Left ventricle myocardium superior (tissue), 1 donor: ENCODE measurements at places on chromosomes 4 and X. TPM values are rescaled to one million over a fixed set of nuclear protein-coding genes. Genes with fewer than 3 reads are reported as not detected.
A peak's percentile ranks its signal among the peaks of the same experiment; 100 is the strongest.

Gene CT45A3
- total RNA-seq: not detected

Gene GRIA3
- total RNA-seq: 0.59 TPM

Gene PAGE1
- total RNA-seq: not detected

Gene ITIH6
- total RNA-seq: not detected

Gene P2RY8
- total RNA-seq: 2.6 TPM

DNA sequence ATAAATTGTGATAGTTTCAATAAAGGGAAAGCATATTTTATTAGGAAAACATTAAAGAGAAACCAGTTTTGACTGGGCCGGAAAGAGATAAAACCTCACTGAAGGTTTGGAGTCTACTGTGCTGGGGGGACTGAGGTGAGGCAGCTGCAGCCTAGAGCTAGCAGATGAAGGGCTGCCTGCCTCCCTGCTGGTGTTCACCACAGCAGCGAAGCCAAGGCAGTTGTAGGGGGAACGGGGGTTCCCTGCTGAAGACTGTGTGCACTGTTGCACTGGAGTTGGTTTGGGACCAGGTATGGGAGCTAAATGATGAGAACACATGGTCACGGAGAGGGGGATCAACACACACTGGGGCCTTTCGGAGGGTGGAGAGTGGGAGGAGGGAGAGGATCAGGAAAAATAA, 546.5 kb upstream of the SMIM31 start:
- DNase-seq: no peak

GRCh38 chr4:168550064-168550766, 53.4 kb downstream of the PALLD start:
- no peak for DNase-seq

DNA sequence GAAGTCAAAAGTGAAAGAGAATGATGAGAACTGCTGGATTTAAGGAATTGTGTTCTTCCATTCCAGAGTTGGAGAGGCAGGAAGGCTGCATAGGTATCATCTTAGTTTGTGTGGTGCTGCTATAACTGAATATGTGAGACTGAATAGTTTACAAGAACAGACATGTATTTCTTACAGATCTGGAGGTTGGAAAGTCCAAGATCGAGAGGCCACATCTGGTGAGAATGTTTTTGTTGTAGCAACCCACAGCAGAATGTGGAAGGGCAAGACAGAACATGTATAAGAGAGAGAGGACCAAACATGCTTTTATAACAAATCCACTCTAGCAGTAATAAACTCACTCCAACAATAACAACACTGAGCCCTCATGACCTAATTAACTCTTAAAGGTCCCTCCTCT, 408.6 kb downstream of the FAM47B start:
- no peak for DNase-seq

- no peak for DNase-seq
Measured at GRCh38 chr4:133464311-133464710, 315.2 kb downstream of the PCDH10 start.

DNA sequence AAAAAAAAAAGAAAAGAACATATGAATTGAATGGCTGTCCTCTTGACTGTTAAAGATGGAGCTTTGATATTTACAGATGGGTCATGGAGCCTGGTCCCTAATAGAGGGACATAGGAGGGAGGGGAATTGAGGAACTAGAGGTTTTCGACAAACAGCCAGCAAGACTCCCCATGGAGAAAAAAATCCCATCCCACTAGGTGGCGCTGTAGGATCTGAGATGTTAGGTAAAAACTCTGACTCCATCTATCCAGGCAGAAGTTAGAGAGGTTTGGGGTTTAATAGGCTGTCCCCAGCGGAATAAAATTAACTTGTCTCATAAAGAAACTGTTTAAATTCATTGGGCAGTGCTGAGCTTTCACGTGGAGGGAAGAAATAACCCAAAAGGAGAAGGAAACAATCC, 45.9 kb downstream of the HMGB2 start:
- no peak for DNase-seq

DNA sequence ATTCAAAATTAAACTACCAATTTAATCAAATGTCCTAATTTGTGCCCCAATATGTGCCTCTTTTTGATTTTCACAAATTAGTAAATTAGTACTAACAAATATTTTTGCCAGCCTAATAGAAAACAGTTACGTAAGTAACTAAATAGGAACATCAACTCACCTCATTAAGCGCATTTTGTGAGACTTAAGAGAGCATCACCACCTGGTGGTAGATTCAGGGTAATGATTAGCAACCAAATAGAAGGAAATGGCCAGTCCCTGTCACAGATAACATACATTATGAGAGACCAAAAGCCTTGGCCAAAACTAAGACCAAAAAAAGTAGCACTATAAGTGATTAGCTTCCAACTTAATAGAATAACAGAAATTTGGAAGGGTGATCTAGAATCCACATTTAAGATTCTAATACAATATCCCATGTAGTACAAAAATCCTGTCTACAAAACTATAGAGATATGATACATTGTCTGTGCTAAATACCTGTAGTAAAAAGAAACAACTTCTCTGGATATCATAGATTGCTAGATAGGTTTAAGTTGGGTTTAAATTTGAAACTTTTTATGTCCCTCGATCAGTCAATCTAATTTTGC, 46.7 kb downstream of the C4orf46 start:
- DNase-seq: no peak

DNA sequence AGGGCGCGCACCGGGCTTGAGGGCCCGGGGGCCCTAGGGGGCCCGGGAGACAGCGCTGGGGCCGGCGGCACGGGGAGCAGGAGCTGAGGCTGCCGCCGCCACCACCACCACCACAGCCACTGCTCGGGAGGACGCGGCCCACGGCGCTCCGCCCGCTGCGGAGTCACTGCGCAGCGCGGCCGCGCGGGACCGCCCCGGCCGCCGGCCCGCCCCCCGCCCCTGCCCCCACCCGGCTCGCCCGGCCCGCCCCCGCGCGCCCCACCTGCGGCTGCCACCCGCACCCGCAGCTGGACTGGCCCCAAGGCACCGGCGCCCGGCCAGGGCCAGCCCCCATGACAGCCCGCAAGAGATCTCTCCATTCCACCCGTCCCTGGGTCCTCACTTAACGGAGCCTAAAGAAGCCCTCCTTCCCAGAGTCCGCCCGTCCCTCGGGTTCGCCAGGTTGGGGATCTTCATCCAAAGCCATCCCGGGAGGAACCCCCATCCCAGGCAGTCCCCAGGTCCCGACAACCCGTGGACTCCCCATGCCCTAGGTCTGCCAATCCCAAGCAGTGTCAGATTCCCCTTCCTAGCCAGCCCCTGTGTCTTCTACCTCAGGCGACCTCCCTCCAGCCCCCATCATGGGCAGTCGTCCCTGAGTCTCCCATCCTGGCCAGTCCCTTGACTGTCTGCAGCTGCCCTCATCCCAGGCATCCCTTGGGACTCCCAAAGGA, 40.0 kb upstream of the IQSEC2 start:
- DNase-seq: peak; percentile 36

GRCh38 chr4:169015186-169015623, 5.2 kb upstream of the CBR4 start:
- DNase-seq: peak; percentile 47

GRCh38 chrX:54029529-54030143, 14.6 kb downstream of the PHF8 start:
- DNase-seq: peak; percentile 28

DNA sequence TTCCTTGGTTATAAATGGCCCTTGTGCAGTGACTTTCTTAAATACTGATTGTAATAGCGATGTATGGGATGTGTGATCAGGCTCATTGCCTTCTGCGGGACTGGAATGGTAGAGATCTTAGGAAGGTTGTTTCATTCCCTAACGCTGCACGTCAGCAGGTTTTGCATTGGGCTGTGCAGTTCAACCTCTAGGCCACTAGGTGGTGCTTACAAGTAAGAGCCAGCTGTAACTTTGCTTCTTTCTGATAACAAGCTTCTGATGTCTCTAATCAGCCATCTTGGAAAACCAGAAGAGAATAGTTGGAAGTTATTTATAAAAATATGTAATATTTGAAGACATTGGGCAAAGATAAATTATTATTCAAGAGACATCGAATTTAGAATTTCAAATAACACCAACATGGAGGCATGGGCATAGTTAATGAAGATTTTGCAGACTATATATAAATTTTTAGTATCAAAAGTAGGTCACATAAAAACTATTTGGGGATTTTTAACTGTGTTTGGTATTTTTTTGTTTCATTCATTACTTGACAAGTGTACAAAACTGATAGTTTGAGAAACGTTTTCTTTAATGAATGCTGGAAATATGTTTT, 339.7 kb upstream of the PCDH7 start:
- DNase-seq: no peak

DNA sequence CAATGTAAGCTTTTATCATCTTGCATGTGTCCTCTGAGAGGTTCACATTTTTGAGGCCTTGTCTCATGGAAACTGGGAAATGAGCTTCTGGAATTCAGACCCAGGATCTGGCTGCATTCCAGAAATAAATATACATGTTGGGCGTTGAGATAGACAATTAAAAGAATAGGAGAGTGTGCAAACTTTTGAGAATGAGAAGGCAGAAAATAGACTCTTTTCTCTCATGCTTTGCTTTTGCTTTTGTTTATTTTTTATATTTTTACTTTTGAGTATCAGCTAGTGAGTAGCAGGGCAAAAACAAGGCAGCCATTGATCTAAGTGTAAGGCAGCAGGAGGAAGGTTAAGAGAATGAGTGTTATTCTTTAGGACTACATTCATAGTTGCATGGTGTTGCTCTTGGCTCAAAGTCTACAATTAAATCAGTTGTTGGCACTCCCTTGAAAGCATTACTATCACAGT, 12.4 kb downstream of the SHROOM3 start:
- no peak for DNase-seq

GRCh38 chr4:189377569-189377968, 563.1 kb upstream of the FRG1 start:
- DNase-seq: no peak

DNA sequence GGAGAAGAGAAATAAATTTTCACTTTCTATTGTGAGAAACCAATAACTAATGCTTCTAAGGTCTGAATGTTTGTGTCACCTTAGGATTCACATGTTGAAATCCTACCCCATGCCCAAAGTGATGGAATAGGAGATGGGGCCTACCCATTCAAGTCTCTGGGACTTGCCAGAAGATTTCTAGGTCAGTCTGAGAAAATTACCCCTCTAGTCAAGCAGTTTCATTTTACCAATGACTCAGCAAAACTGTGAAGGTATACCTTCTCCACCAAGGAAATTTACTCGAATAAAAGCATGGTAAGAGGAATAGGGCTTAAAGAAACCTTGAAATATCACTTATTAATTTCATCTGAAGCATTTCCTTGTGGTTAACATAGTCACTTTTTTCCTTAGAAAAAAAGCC, 23.5 kb upstream of the PAPSS1 start:
- DNase-seq: no peak

GRCh38 chr4:185998791-185999190, 70.2 kb upstream of the TLR3 start:
- DNase-seq: no peak

DNA sequence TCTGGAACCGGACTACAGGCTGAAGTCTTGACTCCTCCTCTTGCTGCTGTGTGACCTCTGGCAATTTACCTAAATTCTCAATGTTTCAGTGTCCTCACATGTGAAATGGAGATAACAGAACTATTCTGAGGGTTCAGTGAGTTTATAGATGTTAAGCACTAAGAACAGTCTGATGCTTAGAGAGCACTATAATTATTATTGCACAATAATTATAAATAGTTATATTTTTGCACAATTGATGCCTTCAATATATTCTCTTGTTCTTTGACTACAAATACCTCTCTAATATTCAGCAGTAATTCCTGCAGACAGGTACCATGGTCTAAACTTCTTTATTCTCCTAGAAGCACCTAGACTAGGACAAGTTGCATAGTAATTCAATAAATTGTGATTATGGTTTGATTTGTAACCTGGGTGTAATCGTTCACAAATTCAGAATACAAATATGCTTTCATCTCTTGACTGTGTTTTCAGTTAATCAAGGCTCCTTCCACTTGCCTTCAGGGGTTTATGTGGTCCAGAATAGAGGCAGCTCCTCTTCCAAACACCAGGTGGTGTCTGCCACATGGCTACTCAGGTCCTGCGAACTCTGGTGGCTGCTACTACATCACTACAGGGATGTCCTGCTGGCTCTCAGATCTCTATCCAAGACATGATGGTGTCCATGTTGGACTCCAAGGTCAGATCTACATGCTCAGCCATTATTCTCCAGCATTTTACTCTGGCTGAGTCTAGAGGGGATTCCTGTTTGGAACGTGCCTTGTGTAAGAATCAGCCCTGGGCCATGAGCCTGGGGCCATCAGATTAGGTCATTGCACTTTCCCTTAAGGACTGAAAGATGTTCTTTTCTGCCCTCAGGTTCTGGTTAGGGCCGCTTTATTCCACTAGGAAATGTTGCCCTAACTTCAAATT, 103.4 kb downstream of the QRFPR start:
- no peak for DNase-seq

- no peak for DNase-seq
Measured at GRCh38 chrX:93420525-93421082, 252.8 kb downstream of the NAP1L3 start.

DNA sequence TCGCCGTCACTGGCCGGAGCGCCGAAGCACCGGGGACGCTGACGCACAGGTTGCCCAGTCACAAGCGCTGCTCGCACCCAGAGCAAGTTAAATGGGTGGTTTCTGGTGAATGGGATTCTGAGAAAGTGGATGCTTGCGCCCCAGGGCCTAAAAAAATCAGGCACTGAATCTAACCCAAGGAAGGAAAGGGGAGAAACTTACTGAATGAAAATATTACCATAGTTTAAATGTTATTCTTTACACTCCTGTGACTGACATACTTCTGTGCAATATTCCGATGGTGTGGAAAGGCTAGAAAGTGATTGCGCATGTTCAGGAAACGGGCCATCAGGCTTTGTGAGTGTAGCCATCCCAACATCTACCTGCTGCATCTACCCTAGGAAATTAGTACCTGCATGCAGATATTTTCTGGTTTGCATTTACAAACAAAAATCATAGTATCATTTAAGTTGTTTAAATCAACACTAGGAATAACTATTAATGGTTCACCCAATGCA, 838 bp upstream of the ABCG2 start:
- no peak for DNase-seq

DNA sequence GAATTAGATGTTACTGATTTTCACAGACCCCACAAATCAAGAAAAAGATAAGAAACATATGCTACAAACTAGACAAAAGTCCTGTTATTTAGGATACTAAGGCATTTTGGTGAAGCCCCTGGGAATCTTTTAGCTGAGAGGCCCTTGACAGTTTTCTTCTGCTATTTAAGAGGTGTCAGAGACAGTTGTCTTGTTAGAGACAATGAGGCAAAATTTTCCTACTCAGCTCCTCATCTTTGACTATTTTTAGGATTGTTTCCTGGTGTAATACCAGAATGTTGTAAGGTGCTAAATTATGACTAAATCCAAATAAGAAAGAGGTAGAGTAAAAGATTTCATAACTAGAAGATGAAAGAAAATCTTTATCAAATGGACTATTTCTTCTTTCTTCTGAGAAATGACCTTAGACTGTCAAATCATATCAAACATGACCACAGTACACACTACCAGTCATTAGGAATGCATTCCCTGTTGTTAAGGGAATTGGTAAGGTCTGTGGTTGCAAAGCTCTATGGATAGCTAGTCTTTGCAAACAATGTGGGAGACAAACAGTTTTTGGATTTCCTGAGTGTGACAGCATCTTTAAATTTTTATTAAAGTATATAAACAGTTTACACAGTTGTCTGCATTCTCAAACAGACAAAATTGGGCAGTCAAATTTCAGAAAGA, 926.1 kb downstream of the ADGRL3 start:
- DNase-seq: no peak

GRCh38 chr4:101418055-101418454, 70.7 kb upstream of the PPP3CA start:
- no peak for DNase-seq
